ENCODE measurements at places on chromosomes 2 and 18. TPM values are rescaled to one million over a fixed set of nuclear protein-coding genes. Genes with fewer than 3 reads are reported as not detected.

DNA sequence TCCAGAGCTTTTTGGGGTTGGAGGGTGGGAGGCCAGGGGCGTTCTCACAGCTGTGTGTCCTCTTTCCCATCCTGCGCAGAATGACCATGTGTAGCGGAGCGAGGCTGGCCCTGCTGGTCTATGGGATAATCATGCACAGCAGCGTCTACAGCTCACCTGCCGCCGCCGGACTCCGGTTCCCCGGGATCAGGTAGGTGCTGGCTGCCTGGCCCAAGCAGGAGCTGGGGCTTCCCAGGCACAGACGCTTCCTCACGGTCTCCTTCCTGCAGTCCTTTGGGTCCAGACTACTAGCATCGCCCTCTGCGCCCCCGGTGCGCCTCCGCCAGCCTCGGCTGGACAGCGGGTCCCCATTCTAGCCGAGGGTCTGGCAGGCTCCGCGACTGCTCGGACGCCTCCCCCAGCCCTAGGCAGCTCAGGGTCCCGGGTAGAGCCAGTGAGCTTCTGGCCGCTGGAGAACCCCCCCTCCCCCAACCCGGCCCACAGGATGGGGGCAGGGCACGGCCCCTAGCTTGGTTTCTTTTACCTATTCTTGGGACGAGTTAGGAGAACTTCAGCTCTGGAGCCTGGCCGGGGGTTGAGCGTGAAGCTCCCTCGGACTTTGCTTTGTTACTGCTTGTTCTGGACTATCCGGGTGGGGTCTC lies 756 bp downstream of the ADCYAP1 start:
- no peaks in the 10 kb centered on the region for H3K36me3 ChIP-seq
- no peak overlapping the region for H3K27ac ChIP-seq
- H3K4me3 ChIP-seq: peak overlapping the region; percentile 50
- H3K4me1 ChIP-seq: peaks cover 31% of the 10 kb centered on the region
- no peak for DNase-seq
- H3K27me3 ChIP-seq: peaks cover 74% of the 10 kb centered on the region

DNA sequence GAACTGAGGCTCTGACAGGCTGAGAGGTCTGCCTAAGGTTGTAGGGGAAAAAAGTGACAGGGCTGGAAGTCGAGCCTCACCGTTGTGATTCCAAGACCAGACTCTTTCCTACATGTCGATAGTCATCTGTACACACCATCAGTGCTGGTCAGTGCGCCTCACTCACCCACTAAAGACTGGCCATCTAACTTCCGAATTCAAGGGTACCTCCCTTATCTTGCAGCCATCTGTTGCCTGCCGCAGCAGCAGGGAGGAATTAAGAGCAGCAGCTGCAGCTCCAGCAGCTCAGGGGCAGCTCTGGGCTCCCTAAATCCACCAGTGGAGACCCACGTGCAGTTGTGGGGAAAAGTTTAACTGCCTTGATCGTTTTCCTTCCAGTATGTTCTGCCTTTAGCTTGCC lies 32.6 kb upstream of the GPR39 start:
- DNase-seq: no peak
- peaks cover 45% of the 10 kb centered on the region for H3K27me3 ChIP-seq
- no peak overlapping the region for H3K27ac ChIP-seq
- H3K4me3 ChIP-seq: no peak overlapping the region
- no peaks in the 10 kb centered on the region for H3K36me3 ChIP-seq

DNA sequence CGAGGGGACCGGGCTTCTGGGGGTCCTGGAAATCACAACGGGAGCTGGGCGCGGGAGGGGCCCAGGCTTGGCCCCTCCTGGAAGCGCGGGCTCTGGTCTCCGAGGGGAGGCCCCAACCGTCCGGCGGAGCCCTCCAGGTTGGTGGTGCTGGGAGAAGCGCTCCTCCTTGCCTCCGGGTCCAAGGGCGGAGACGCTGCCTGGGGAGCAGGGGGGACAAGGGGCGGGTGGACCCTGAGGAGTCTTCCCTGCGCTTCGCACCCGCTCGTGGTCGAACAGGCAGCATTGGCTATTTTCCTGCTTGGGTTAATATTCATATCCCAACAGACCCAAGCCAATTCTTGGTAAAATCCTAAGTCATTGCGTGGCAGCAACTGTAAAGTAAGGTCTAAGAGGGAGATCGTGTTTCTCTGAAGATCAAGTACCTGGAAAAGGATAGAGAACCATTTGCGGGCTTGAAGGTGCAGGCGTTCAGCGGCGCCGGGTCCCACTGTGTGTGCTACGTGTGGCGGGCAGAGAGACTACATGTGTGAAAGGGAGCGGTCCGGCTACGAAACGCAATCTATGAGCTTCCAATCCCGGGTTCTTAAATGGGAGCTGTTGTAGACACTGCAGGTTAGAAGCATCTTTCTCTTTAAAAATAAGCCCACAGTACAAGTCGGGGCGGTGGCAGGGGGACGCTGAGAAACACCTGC lies 805 bp downstream of the CIDEA start:
- peaks cover 23% of the 10 kb centered on the region for H3K4me1 ChIP-seq
- H3K4me3 ChIP-seq: no peak overlapping the region
- DNase-seq: no peak
- peaks cover 13% of the 10 kb centered on the region for H3K27me3 ChIP-seq

- H3K27me3 ChIP-seq: no peaks in the 10 kb centered on the region
- no peak overlapping the region for H3K4me3 ChIP-seq
- peaks cover 5% of the 10 kb centered on the region for H3K4me1 ChIP-seq
- peaks cover 33% of the 10 kb centered on the region for H3K36me3 ChIP-seq
- no peak overlapping the region for H3K27ac ChIP-seq
Measured at GRCh38 chr2:186503827-186504606, 18.0 kb downstream of the ZC3H15 start.

DNA sequence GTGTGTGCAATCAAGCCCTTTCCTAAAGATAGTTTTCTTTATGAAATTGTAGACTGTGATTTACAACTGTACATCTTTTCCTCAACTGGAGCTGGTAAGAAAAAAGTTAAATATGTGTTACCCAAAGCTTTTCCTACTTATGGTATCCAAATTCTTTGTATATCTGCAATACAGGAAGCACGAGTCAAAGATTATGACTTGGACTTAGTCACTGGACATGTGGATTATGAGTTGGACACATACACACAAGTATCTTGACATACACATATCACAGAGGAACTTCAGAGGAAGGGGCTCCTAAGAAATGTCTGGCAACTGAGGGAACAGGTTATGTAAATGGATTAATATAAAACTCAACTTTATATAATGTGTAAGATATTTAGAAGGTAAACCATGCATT lies 35.2 kb downstream of the PRELID3A start:
- no peak for DNase-seq
- H3K4me1 ChIP-seq: peaks cover 7% of the 10 kb centered on the region
- peaks cover 24% of the 10 kb centered on the region for H3K36me3 ChIP-seq
- no peak overlapping the region for H3K4me3 ChIP-seq

GRCh38 chr2:95050385-95051300 lies 25.1 kb downstream of the MAL start:
- peak; percentile 36 for DNase-seq
- peaks cover 37% of the 10 kb centered on the region for H3K27me3 ChIP-seq
- H3K4me3 ChIP-seq: no peak overlapping the region

Gene BUB1
- total RNA-seq: 7.6 TPM

DNA sequence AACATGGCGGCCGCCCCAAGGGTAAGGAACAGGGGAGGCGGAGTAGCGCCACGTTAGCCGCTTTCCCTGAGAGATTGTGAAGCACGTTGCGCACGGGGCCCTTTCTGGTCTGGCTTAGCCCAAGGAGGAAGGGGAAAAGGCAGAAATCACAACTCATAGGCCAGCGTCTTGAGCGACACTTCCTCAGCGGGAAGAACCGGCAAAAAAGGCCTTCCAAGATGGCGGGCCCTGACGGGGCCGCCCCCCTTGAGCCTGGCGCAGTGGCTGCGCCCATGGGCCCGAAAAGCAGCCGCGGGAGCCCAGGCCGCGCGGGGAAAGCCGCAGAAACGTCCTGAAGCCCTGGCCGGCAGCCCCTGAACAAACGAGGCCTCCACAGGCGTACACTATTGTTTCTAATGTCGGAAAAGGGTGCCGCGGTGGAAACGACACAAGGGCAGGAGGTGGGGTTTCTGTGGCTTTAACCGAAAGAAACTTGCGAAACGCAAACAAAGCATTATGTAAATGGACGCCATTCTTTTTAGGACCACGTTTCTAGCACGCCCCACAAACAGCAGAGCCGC lies 919 bp upstream of the PCBP1 start:
- peaks cover 25% of the 10 kb centered on the region for H3K36me3 ChIP-seq
- DNase-seq: peak; percentile 65
- H3K27ac ChIP-seq: peak overlapping the region; percentile 100
- H3K4me1 ChIP-seq: peaks cover 36% of the 10 kb centered on the region

Gene BOK
- 28.5 TPM for total RNA-seq

GRCh38 chr2:41626936-41627335 lies 420.9 kb upstream of the PKDCC start:
- H3K27me3 ChIP-seq: peaks cover 7% of the 10 kb centered on the region
- no peak overlapping the region for H3K27ac ChIP-seq
- H3K36me3 ChIP-seq: peaks cover 2% of the 10 kb centered on the region

DNA sequence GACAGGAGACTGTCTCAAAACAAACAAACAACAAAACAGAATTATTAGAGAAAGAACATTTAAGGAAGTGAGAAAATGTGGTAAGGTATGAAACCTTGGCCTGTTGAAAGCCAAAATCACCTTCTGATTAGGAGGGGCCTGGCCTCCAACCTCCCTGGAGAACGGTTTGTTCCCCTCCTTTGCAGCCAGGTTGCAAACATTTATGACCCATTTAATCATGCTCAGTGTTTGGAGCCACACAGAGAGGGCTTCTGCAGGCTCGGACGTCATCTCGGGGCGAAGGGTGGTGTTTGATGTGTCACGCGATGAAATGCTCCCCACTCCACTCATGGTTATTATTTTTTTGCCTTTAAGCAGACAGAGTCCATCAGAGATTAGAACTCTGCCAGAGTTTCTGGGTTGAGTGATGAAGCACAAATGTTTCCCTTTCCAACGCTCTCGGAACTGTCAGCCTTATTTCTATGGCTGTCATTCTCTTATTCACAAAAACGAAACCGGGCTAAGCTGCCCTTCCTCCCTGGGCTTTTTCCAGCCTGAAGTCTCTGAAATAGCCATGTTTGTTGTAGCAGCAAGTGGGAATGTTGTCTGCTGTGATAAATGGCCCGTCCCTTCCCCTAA lies 33.6 kb upstream of the ROCK2 start:
- peaks cover 68% of the 10 kb centered on the region for H3K4me1 ChIP-seq
- H3K27me3 ChIP-seq: no peaks in the 10 kb centered on the region
- no peak for DNase-seq

DNA sequence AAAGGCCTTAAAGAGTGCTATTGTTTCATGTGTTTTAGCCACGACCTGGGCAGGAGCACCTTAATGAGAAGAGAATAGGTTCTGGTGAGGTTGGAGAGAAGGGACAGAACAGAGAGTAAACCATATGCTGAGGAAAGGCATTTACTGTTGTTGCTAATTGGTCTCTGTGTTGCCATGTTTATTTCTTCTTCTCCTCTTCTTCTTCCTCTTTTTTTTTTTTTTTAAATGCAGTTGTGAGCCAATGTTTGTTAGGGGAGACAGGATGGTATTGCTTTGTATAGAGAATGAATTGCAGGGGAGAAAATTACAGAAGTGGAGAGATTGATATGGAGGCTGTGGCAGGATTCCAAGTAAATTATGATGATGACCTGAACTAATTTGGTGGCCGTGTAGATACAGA lies 2.6 kb downstream of the SCN9A start:
- no peak overlapping the region for H3K4me3 ChIP-seq
- no peaks in the 10 kb centered on the region for H3K36me3 ChIP-seq
- H3K27me3 ChIP-seq: no peaks in the 10 kb centered on the region
- H3K4me1 ChIP-seq: peaks cover 46% of the 10 kb centered on the region

- DNase-seq: peak; percentile 83
- no peak overlapping the region for H3K4me3 ChIP-seq
- H3K4me1 ChIP-seq: no peaks in the 10 kb centered on the region
- H3K36me3 ChIP-seq: peaks cover 11% of the 10 kb centered on the region
Measured at GRCh38 chr2:3483227-3483985, 35.9 kb downstream of the ADI1 start.

Gene FKBP1B
- 16.2 TPM for total RNA-seq

Gene SULT1C2
- total RNA-seq: 0.28 TPM

- peaks cover 3% of the 10 kb centered on the region for H3K4me1 ChIP-seq
- no peaks in the 10 kb centered on the region for H3K36me3 ChIP-seq
- no peak for DNase-seq
- H3K27ac ChIP-seq: no peak overlapping the region
Measured at GRCh38 chr2:2687745-2688144, 356.7 kb upstream of the MYT1L start.

GRCh38 chr2:55364189-55365055 lies 55.2 kb downstream of the CCDC88A start:
- no peaks in the 10 kb centered on the region for H3K36me3 ChIP-seq
- H3K27me3 ChIP-seq: no peaks in the 10 kb centered on the region
- no peak for DNase-seq
- peaks cover 20% of the 10 kb centered on the region for H3K4me1 ChIP-seq

Gene CNNM3
- 10.2 TPM for total RNA-seq

DNA sequence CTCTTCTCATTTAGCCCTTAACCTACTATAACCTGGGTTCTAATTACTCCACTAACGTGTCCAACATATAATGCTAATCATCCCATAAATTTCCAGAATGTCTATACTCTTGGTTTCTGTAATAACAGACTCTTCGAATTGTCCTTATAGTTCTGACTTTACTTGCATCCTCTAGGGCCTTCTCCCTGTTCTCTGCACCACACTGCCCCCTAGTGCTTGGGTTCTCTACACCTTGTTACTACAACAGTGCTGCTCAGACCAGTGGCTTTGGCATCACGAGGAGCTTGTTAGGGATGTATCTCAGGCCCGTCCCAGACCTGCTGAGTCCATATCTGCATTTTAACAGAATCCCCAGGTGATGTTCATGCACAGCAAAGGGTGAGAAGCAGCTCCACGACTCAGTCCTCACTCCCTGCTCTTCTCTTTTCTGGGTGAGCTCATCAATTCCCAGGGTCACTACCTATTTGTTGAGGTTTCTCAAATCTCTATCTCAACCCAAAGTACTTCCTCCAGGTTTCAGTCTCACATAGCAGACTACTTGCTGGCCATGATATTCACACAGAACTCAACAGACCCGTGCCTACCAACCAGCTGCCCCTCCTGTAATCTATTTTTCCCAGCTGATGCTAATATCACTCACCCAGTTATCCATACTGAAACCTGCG lies 14.5 kb upstream of the DDX1 start:
- no peak overlapping the region for H3K4me3 ChIP-seq
- H3K27me3 ChIP-seq: no peaks in the 10 kb centered on the region
- peaks cover 4% of the 10 kb centered on the region for H3K4me1 ChIP-seq
- no peak for DNase-seq
- H3K36me3 ChIP-seq: no peaks in the 10 kb centered on the region

Gene HOXD1
- not detected for total RNA-seq

- no peaks in the 10 kb centered on the region for H3K36me3 ChIP-seq
- H3K27ac ChIP-seq: no peak overlapping the region
- no peak overlapping the region for H3K4me3 ChIP-seq
Measured at GRCh38 chr2:152051436-152051835, 47.4 kb downstream of the CACNB4 start.

Gene ATP9B
- 15.8 TPM for total RNA-seq

Gene REG1B
- total RNA-seq: not detected

DNA sequence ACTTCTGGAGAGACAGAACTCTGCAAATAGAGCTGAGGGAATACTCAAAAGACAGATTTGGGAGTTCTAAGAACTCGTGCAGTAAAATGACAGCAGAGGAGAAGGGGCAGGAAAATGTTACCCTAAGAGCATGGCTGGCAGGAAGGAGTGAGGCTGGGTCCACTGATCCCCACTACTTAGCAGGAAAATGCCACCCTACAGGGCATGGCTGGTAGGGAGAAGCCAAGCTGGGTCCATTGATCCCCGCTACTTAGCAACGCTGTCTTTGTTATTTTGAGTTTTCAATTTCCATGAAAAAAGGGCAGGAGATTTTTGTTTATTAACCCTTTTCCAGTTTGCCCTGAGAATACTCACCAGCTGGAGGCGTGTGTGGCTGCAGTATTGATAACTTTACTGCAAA lies 100.3 kb upstream of the TMEM200C start:
- H3K27ac ChIP-seq: no peak overlapping the region
- H3K27me3 ChIP-seq: no peaks in the 10 kb centered on the region
- H3K4me3 ChIP-seq: no peak overlapping the region
- no peaks in the 10 kb centered on the region for H3K4me1 ChIP-seq
- DNase-seq: no peak

All from chondrocyte (in vitro differentiated cells).